Ovary (tissue), 10 donors: ENCODE measurements at places on chromosomes 7 and 10.
A peak's percentile ranks its signal among the peaks of the same experiment; 100 is the strongest.

DNA sequence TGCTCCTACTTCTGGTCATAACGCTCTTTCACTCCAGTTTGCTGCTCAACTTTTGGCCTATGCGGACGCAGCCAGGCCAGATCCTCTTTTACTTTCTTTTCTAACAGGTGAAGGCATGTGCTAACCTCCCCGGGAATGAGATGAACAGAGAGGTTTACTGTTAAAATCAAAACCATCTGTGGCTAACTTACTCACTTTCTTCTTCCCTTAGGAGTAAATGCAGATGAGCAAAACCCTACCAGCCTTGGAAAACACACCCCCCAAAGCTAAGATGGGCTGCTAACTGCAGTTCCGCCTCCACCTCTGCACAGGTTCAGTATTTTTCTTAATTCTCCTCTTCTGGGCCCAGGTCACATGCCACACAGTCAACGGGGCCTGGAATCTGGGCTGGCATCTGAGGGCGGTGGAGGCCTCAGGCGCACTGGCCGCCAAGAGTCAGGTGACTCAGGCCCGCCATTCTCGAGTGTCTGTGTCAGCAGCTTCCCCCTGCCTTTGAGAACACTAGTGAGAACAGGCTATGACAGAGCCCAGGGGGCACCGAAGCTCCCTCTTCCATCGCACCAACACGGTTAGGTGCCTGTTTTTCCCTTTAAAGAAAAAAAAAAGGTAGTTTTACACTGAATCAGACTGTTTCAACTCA, 11.1 kb downstream of the FAM53B start:
- peak; percentile 53 for DNase-seq

- DNase-seq, result no peak
Observed at GRCh38 chr10:5711642-5712041, 27.0 kb downstream of the TASOR2 start.

- DNase-seq, result peak; percentile 42
Observed at GRCh38 chr7:35753761-35754603, 46.9 kb upstream of the SEPTIN7 start.

GRCh38 chr10:116155191-116155590, 117.8 kb downstream of the GFRA1 start:
- DNase-seq, result no peak

DNA sequence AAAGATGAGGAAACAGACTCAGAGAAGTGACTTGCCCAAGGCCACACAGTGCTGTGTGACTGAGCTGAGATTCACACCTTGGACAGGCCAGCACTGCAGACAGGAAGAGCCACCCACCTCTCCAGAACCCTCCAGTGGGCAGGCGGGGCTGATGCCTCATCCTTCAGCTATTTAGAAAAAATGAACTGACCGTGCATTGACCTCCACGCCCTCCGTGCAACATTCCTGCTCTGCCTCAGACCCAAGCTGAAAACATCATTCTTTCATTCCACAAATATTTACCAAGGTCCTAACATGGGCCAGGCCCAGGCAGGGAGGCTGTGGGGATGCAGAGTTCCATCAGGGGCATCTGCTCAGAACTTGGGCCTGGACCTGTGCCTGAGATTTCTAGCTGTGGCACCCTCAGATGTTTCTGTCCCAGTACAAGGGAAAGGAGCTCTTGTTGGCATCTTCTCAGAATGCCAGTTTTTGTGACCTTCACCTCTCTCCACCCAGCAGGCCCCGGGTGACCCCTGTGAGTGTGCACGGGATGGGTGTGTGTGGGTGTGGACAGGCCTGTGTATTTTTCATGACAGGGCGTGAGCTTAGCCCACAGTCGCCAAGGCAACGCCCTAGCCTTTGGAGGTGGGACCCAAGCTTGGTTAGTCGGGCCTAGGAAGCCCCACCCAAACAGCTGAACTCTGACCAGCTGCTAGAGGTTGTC, 6.5 kb downstream of the VSIR start:
- DNase-seq, result peak; percentile 82

DNA sequence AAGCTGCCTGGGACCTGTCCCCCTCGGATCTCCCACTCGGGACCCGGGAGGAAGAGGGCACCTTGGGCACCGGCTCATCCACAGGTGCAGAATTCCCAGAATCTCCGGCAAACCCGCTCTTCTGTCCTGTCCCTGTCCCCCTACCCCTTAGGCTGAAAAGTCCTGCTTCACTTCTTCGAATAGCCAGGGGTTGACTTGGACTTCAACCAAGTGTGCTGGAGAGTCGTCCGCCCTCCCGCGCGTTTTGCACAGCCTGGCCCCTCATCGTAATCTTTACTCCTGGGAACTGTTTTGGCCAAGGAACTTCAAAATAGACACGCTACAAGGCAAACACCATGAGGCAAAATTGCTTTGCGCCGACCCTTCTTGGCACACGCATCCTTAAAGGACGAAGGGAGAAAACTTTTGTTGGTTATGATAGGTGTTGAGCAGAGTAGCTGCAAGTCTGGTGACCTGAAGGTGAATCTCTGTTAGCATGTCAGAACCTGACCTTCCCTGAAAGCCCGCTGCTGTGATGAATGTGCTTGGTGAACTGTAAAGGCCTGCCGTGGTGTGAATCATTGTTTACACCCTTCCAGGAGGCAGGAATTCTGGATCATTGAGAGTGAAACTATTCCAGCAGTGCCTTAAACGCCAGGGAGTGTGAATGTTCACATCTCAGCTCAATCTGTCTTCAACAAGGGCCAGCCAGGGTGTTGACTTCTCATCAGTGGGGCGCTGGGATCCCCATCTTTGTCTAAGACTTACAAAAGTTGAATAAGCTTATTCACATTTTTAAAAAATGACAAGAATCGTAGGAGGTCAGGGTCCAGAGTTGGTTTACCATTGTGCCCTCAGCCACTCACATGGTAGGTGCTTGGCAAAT, 589 bp upstream of the RAPGEF5 start:
- DNase-seq, result no peak

DNA sequence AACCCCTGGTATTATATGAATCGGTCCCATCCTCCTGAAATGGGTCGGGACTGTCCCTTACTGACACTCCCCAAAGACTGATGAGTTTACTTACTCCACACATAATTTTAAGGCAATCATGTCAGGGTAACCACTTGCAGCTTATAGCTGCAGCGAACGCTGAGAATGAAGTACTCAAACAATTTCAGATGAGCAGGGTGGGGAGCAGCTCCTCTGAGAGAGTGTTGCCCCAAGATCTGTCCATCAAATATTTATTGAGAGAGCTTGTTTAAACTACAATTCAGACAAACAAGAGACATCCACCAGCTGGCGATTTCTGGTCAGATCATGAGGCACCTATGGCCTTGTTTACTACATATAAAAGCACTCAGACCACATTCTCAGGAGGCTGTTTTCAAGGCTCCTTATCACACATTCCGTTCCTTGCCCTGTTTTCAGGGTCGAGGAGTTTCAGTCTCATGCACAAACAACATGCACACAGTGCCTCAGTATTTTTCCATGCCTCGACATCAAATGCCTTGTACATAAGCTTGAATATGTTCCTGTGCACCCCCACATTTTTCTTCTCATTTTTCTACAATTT, 80.1 kb downstream of the THSD7A start:
- DNase-seq, result no peak

DNA sequence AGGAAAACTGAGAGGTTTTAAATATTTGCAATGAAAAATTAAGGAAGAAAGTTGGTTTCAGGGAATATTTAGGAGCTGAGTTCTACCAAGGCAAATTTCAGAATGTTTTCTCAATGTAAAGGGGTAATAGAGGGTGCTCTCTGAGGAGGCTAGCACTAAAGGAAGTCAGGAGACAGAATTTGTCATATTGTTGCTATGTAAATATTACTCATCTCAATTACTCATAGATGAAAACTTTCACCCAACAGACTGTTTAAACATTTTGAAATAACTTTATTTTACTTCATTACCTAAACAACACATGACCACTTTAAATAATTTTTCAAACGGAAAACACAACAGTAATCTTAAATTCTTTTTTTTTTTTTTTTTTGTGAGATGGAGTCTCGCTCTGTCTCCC, 274.8 kb upstream of the NRG3 start:
- no peak for DNase-seq

DNA sequence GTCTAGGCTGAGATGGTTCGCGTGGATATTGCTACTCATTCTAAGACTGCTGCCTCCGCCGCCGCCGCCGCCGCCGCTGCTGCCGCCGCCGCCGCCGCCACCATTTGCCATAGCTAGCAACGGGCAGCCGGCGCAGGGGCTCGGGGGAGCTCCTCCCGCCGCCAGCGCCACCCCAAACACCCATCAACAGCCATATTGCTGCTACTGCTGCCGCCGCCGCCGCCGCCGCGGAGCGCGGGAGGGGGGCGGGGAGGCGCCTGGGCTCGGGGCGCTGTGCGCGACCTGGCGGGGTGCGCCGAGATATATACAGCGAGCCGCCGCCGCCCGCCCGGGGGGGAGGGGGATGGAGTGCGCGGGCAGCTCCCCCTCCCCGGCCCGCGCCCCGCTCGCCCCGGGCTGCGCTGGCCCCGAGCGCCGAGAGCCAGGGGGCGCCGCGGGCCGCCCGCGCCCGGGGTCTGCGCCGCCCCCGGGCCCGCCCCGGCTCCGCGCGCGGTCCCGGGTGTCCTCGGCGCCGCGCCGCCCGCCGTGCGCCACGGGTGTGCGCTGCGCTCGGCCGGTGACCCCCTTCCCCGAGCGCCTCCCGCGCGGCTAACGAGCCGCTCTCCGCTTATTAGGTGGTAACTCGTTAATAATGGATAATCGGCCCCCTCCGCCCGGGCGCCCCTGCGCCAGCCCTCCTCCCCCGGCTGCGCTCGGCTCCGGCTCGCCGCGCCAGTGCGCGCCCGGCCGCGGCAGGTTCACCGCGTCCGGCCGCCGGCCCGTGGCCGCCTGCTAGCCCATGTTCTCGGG, at the start of gene KCNMA1:
Gene KCNMA1, minus strand, starts transcription at position 277 of the 789 bp plus-strand sequence.
- DNase-seq, result peak; percentile 71

- no peak for DNase-seq
Observed at GRCh38 chr10:56091872-56092271, 269.2 kb downstream of the ZWINT start.

GRCh38 chr7:103988468-103989199, 824 bp downstream of the RELN start:
- DNase-seq, result no peak

DNA sequence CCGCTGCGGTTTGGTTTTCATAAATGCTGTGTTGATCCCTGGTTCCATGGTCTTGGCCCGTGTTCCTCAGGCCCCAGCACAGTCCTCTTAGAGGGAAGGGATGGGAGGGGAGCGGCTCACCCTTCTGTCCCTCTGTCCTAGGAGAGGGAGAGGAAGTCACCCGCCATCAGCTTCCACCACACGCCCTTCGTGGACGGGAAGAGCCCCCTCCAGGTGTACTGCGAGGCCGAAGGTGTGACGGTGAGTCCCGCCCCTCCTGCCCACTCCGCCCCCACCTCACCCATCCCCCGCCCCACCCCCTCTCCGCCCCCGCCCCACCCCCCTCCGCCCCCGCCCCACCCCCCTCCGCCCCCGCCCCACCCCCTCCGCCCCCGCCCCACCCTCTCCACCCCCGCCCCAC, 37.5 kb upstream of the DPYSL4 start:
- no peak for DNase-seq

GRCh38 chr10:61797304-61798153, 104.0 kb upstream of the ARID5B start:
- no peak for DNase-seq
